ENCODE measurements at places on chromosomes 6 and 20.

- DNase-seq = no peak
Measured at GRCh38 chr20:62738025-62738881, 29.6 kb downstream of the NTSR1 start.

GRCh38 chr6:47372318-47372717 lies 62.6 kb upstream of the TNFRSF21 start:
- no peak for DNase-seq

DNA sequence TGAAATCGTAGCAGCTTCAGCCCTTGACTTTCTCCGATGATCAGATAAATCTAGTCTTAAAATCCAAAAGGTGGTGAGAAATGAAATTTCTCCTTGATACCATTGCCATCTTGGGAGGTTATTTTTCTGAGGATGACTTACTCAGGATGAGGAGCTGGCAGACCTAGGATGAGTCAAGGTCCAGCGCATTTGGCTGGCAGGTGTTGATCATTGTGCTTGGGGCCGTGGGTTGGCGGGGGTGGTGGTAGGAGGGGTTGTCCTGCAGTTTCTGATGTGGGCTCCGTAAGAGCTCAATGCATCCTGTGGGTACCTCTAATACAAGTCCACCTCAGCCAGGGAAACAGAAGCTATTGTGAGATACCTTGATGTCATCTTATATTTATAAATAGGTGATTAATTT lies 148.3 kb upstream of the SCGN start:
- no peak for DNase-seq

DNA sequence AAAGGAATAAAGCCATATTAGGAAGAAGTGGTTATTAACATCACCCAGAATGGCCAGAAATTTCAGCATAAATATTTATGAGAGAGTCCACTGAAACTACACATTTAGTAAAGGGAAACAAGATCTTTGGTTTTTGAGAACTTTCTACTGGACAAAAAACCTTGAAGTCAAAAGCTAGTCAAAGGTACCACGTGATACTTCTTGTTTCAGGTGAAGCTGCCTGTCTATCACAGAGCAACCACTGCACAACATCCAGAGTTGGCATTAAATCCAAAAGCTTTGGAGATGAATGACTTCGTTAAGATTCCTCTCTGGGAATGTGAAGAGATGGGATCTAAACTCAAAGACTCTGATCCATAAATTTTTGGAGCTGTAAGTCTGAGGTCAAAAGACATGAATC lies 137.0 kb downstream of the KCNQ5 start:
- DNase-seq = no peak

- no peak for DNase-seq
Measured at GRCh38 chr6:40330301-40330721, 256.9 kb downstream of the LRFN2 start.

DNA sequence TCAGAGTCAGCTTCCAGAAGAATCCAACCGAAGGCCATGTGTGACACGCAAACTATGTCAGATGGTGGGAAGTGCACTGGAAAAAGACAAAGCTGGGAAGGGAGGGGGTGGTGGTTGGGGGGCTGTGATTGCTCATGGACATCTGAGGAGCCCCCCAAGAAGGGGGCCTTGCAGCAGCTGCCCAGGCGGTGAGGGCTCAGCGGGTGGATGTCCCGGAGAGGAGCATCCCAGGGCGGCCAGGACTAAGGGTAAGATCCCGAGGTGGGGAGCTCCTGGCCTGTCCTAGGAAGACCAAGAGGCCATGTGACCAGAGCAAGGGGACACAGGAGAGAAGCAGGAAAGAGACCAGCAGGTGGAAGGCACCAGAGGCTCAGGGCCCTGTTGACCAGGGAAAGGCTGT lies 299.5 kb downstream of the PREX1 start:
- no peak for DNase-seq

DNA sequence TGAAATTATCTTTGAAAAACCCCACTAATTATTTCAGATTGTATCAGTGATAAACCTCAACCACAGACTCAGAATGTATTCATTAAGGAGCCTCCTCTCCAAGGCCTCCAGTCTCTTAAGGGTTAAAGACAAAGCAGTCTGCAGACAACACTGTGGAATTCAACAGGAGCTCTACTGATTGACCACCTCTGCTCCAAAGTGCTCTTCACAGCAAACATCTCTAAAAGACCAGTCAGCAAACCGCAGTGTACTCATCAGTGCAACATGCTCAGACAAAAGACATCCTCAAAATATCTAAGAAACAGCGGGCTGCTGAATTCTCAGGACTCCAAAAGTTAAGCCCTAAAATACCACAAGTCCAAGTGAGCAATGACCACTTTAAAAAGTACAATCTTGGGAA lies 42.0 kb downstream of the UQCC1 start:
- no peak for DNase-seq

Data from NCI-H524 treated with DMSO at 0.1 percent for 48 hours (cell line).